HCT116 (cell line): ENCODE measurements at places on chromosomes 6 and 20. TPM values are rescaled to one million over a fixed set of nuclear protein-coding genes. Genes with fewer than 3 reads are reported as not detected.
A peak's percentile ranks its signal among the peaks of the same experiment; 100 is the strongest.

DNA sequence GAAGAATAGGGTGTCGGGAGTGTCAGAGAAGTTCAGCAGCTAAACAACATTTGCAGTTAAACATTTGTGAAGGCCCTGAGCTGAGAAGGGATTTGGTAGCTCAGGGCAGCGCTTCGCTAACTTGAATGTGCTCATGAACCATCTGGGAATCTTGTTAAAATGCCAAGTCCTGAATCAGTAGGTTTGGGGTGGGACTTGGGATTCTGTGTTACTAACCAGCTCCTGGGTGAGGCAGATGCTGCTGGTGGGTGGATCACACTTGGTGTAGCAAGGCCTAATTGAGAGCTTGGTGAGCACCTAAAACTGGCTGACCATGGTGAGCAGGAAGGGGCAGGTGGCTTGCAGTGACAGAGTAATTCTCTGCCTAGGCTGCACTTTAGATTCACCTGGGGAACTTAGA, 5.9 kb downstream of the PTPRA start:
- no peaks in the 10 kb centered on the region for H3K27me3 ChIP-seq
- no peak overlapping the region for H3K4me3 ChIP-seq
- H3K27ac ChIP-seq, result no peak overlapping the region
- no peak for DNase-seq
- H3K36me3 ChIP-seq, result no peaks in the 10 kb centered on the region
- H3K4me1 ChIP-seq, result peaks cover 10% of the 10 kb centered on the region

DNA sequence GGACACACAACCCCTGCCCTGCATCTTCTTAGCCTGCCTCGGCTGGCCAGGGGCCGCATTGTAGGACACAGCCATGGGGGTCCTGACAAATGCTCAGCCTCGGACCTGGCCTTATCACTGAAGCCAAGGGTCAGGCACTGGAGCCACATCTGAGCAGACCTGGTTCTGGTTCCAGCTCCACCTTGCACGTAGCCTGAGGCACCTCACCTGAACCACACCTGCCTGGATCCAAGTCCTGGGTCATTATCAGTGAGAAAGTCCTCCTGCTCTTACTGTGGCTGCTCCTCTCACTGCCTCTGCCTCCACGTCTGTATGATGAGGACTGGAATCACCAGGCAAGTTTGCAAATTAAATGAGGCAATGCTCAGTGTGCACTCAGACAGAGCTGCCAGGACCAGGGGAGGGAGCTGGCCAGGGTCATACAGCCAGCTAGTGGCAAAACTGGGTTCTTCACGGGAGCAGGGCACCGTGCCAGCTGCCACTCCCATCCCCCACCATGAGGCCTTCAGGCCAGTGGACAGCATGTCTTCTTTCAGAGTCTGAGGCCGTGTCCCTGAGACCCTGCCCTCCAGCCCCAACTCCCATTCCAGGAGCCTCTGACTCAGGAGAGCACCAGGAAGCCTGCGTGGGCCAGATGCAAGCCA, 40.2 kb downstream of the MRPL14 start:
- H3K4me1 ChIP-seq, result peaks cover 31% of the 10 kb centered on the region
- no peaks in the 10 kb centered on the region for H3K36me3 ChIP-seq
- H3K27me3 ChIP-seq, result no peaks in the 10 kb centered on the region
- DNase-seq, result no peak

DNA sequence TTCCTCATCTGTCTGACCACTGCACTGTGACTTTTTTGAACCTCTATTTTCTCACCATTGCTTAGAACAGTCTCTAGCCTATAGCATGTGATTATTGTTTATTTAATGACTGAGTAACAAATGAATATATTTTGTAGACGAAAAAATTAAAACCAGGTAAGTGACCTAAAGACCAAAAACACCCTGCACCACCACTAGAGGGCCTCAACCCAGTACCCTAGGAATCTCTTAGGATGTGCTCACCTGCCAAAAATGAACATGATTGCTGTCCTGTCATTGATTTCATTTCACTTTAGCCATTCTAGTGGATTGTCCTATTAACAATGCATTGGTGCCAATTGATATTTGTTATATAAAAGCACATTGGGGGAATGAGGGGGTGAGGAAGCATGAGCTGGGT, 199.1 kb downstream of the COL9A1 start:
- H3K27me3 ChIP-seq, result peaks cover 33% of the 10 kb centered on the region
- H3K36me3 ChIP-seq, result no peaks in the 10 kb centered on the region
- DNase-seq, result peak; percentile 3
- no peak overlapping the region for H3K4me3 ChIP-seq
- no peak overlapping the region for H3K27ac ChIP-seq

DNA sequence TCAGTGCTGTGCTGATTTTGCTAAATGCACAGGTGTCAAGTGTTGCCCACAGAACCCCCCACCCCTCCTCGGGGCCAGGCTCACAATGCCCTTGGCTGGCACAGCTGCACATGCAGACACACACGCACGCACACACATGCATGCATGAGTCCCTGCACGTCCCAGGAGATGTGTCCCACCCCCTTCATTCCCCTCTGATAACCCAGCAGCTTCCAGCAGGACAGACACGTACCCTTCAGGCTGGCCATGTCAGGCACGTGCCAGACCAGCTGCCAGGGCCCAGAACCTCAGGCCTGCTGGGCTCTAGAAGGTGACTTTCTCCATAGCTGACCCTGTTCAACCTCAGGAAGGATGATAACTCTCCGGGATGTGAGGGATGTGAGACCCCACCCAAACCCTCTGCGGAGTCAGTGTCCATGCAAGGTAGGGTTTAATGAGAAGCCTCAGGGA, 44.4 kb downstream of the MRPL14 start:
- no peaks in the 10 kb centered on the region for H3K36me3 ChIP-seq
- no peaks in the 10 kb centered on the region for H3K27me3 ChIP-seq
- no peak for DNase-seq
- no peak overlapping the region for H3K27ac ChIP-seq

GRCh38 chr6:157741948-157742556, 81.0 kb upstream of the SNX9 start:
- no peaks in the 10 kb centered on the region for H3K27me3 ChIP-seq
- H3K36me3 ChIP-seq, result no peaks in the 10 kb centered on the region
- no peak overlapping the region for H3K27ac ChIP-seq
- H3K4me1 ChIP-seq, result no peaks in the 10 kb centered on the region
- no peak overlapping the region for H3K4me3 ChIP-seq

The PKHD1 gene
- not detected for total RNA-seq

The SLC12A5 gene
- 1.9 TPM for total RNA-seq

- peaks cover 65% of the 10 kb centered on the region for H3K4me1 ChIP-seq
- peak overlapping the region; percentile 97 for H3K27ac ChIP-seq
- H3K36me3 ChIP-seq, result no peaks in the 10 kb centered on the region
- no peak overlapping the region for H3K4me3 ChIP-seq
Observed at GRCh38 chr6:158647501-158647900, 2.4 kb upstream of the SYTL3 start.

DNA sequence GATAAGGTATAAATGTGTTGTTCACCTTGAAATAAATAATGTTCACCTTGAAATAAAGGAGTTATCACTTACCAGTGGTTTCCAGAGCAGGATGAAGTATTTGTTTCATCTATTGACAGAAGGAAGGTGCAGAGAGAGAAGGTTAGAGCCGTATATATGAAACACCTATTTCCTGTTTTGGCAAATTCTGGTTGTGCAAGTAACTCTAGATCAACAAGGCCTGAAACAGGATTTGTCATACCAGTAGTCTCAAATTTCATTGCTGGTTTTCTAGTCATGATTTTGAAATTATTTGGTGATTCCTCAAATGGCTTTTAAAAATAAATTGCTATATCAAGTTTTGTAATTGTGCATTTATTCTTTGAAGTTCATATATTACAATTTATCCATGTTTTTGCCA, at the start of gene CRISP3:
Gene CRISP3, minus strand, starts transcription at position 130 of the 400 bp plus-strand sequence. Its CDS starts 21 bp downstream, at position 109.
- no peaks in the 10 kb centered on the region for H3K36me3 ChIP-seq
- no peak within 1 kb of the TSS for H3K27ac ChIP-seq
- no peaks in the 10 kb centered on the region for H3K27me3 ChIP-seq

DNA sequence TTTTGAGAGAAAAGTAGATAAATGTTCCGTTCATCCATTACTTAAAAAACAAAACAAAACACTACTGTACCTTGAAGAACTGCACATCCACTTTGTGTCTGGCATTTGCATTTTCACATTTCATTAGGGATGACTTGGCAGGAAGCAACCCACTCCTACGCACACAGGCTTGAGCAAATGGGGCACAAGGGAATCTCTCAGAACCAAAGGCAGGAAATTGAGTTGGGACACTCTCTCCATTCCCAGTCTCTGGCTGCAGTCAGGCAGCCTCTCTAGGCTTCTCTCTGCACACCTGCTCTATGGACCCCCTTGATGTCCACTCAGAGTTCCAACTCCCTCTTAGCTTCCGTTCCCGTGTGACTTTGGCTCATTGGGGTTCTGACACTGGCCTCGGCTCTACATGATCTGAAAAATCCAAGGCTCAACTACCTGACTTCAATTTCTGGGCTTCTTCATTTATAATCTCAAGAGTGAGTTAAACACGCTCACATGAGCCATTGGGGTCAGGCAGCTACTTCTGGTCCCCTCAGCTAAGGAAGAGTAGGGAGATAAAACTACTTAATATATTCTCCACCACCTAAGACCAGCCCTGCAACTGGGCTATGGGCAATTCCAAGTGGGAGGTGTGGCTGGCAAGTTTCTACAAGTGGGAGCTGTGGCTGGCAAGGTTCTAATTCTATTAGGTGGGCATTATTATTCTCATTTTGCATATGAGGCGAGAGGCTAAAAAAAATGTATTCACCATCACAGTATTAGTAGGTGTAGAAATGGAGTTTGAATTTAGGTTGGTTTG, 251.9 kb downstream of the SOD2 start:
- no peak for DNase-seq
- peaks cover 81% of the 10 kb centered on the region for H3K27me3 ChIP-seq
- no peak overlapping the region for H3K4me3 ChIP-seq

The TPD52L2 gene
- total RNA-seq, result 149 TPM

GRCh38 chr20:19661717-19662636, 96.1 kb upstream of the RIN2 start:
- H3K36me3 ChIP-seq, result no peaks in the 10 kb centered on the region
- H3K4me3 ChIP-seq, result no peak overlapping the region
- H3K27ac ChIP-seq, result no peak overlapping the region

- no peaks in the 10 kb centered on the region for H3K36me3 ChIP-seq
- H3K4me3 ChIP-seq, result no peak overlapping the region
- H3K27ac ChIP-seq, result no peak overlapping the region
- DNase-seq, result no peak
- no peaks in the 10 kb centered on the region for H3K27me3 ChIP-seq
Observed at GRCh38 chr20:54711071-54711470, 235.7 kb downstream of the DOK5 start.

The AHI1 gene
- 29.6 TPM for total RNA-seq

DNA sequence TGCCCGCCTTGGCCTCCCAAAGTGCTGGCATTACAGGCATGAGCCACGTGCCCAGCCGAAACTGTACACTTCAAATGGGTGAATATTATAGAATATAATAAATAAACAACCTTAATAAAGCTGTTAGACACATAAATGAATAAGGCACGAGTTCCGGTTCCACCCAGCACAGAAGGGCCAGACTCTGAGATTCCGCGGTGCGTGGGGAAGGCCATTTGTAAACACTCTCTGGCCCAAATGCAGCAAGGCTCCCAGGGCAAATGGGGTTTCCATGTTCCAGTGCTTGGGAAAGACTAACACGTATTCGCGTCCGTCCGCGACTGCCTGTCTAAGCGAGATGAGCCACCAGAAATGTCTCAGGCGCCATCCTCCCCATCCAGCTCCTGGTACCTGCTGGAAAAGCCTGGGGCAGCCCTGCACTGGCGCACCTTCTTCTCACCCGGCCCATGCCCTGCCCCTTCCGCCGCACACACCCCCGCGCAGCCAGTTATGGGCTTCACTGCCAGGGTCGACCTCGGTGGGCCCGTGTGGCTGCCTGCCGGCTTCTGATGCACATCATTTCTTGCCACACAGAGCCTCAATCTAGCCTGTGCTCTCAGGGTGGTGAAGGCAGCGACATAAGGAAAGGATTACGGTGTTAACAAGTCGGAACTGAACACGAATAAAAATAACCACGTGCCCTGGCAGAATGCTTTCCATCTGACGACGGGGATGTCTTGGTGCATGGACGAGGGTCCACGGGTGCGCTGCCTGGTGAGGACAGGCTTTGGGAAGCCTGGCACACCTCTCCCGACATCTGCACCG, 5.5 kb upstream of the LSM14B start:
- no peak for DNase-seq
- H3K4me1 ChIP-seq, result peaks cover 6% of the 10 kb centered on the region
- H3K27ac ChIP-seq, result no peak overlapping the region

The OR2B6 gene
- 0.25 TPM for total RNA-seq

DNA sequence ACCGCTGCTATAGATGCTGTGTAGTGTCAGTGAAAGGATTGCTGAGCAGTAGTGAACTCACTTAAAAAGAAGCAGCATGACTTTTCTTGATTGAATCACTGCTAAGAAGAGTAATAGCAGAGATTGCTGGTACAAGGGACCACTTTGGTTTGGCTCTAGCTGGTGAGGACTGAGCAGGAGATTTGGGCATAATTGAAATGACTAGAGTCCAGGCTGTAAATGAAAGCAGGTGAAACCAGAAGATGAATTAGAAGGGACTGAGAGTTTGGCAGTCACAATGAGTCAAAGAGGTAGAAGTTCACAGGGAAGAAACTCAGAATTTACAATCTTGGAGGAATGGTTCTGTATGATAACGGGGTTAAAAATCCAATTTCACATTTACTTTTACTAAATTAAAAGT, 19.1 kb upstream of the REV3L start:
- no peaks in the 10 kb centered on the region for H3K36me3 ChIP-seq
- no peak overlapping the region for H3K27ac ChIP-seq
- no peak for DNase-seq
- H3K4me1 ChIP-seq, result no peaks in the 10 kb centered on the region
- H3K4me3 ChIP-seq, result no peak overlapping the region

- no peak for DNase-seq
- H3K4me1 ChIP-seq, result 0 out of 2 replicates have a peak, but pooled peaks cover 2% of the 10 kb centered on the region
- H3K36me3 ChIP-seq, result peaks cover 15% of the 10 kb centered on the region
- H3K27ac ChIP-seq, result no peak overlapping the region
- no peaks in the 10 kb centered on the region for H3K27me3 ChIP-seq
- no peak overlapping the region for H3K4me3 ChIP-seq
Observed at GRCh38 chr20:38091441-38092216, 58.1 kb downstream of the RPRD1B start.

GRCh38 chr20:18404172-18404571, 62.7 kb downstream of the DZANK1 start:
- DNase-seq, result no peak
- no peaks in the 10 kb centered on the region for H3K36me3 ChIP-seq
- H3K27ac ChIP-seq, result no peak overlapping the region
- no peak overlapping the region for H3K4me3 ChIP-seq
- no peaks in the 10 kb centered on the region for H3K27me3 ChIP-seq

- no peaks in the 10 kb centered on the region for H3K27me3 ChIP-seq
- no peak for DNase-seq
- H3K36me3 ChIP-seq, result peaks cover 87% of the 10 kb centered on the region
- H3K27ac ChIP-seq, result no peak overlapping the region
Observed at GRCh38 chr6:85637579-85637978, 5.1 kb downstream of the SYNCRIP start.

The PPP1R3G gene
- total RNA-seq, result 0.27 TPM

The LINC00237 gene
- not detected for total RNA-seq
